PC-9 (cell line): ENCODE measurements at places on chromosomes 7 and 10.

DNA sequence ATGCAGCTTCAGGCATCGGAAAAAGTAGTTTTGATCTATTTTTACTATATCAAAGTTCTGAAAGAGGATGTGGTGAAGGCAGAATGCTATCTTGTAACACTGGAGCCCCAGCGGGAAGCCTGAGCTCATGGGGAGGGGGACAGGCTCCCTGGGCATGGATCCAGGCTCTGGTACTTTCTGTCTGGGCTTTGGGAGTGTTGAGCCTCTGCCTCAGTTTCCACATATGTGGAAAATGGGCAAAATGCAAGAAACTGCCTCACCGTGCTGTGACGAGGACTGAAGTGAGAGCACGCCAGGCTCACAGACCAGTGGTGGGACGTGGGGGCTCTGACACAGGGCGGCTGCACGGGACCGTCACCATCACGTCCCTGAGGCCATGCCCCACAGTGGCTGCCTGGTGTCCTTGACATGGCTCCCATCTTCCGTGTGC, 182.9 kb upstream of the SHH start:
- no peak overlapping the region for H3K4me3 ChIP-seq
- H3K27me3 ChIP-seq = peaks cover 30% of the 10 kb centered on the region
- H3K4me1 ChIP-seq = no peaks in the 10 kb centered on the region; the same call in 1 of the 2 replicates
- DNase-seq = no peak

DNA sequence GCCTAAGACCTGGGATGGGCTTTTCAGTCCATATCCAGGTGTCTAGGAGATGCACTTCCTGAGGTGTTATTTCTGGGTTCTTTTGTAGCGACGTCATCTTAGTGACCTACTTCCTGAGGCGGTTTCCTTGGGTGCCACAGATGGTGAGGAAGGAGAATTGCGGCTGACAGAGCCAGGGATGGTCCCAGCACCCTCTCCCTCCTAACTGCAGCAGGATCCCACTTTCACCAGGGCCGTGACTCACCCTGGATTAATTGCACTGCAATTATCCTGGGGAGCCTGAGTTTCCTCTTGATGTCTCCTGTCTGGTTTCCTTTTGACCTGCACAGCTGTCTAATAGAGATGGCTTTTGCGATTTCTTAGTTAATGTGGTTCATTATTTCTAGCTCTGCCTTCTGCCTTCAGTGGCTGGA, 271.7 kb downstream of the TCF7L2 start:
- no peaks in the 10 kb centered on the region for H3K4me1 ChIP-seq
- DNase-seq = no peak
- H3K4me3 ChIP-seq = no peak overlapping the region
- H3K36me3 ChIP-seq = no peaks in the 10 kb centered on the region

DNA sequence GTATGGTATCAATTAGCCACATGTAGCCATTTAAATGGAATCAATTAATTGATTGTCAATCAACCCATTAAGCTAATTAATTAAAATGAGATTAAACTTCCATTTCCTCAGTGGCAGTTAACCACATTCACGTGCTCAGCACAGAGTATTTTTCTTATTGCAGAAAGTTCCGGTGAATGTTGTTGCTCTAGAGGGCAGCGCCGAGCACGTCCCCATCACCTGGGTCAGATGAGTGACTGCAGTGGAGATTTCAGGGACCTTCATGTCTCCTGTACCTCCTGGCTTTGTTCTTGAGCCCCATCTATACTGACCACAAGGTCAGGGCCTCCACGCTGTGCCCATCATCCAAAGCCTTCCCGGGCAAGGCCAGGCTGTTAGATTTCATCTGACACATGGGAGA, 168.8 kb upstream of the MKI67 start:
- no peak overlapping the region for H3K4me3 ChIP-seq
- H3K27ac ChIP-seq = no peak overlapping the region
- H3K36me3 ChIP-seq = no peaks in the 10 kb centered on the region

- peaks cover 19% of the 10 kb centered on the region for H3K27me3 ChIP-seq
- H3K27ac ChIP-seq = no peak overlapping the region
- no peak for DNase-seq
Observed at GRCh38 chr7:149625340-149625946, 127.8 kb upstream of the ZNF746 start.

- H3K4me3 ChIP-seq = no peak overlapping the region
- DNase-seq = no peak
- H3K36me3 ChIP-seq = no peaks in the 10 kb centered on the region
- H3K27ac ChIP-seq = no peak overlapping the region
Observed at GRCh38 chr7:26390016-26390415, 98.4 kb downstream of the SNX10 start.
